Tibial artery (tissue), 4 donors: ENCODE measurements at places on chromosomes 16 and 17.

- DNase-seq = peak; percentile 85
Observed at GRCh38 chr16:67530013-67530939, 1.6 kb downstream of the RIPOR1 start.

- no peak for DNase-seq
Observed at GRCh38 chr17:57257195-57257894, 1.0 kb downstream of the MSI2 start.

DNA sequence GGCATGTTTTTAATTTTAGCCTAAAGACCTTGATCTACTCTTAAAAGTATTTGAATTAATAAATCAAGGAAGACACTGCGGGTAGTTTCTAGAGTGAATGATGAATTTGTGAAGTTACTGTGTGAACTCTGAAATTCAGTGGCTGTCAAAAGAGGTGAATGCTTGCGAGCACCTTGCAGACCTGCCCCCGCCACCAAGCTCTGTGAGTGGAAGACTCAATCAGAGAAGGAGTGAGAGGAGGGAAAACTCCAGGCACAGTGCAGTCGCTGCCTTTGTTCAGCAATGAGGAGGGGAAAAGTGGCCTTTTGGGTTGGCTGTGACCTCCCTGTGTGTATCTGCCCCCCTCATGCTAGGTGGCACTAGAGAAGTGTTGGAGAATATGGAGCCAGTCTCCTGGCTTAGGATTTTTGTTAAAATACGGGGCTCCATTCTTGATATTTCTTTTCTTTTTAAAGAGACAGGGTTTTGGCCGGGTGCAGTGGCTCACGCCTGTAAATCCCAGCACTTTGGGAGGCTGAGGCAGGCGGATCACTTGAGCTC lies 53.0 kb downstream of the LDHD start:
- no peak for DNase-seq

- no peak for DNase-seq
Observed at GRCh38 chr17:49210158-49211029, at the start of the genes ABI3 and GNGT2. Gene ABI3, plus strand, starts transcription at chr17:49210707. Its CDS starts 18 bp downstream, at chr17:49210725. Gene GNGT2, minus strand, starts transcription at chr17:49210574. Its CDS starts 3,152 bp downstream, at chr17:49207422.

GRCh38 chr17:61458421-61459141 lies 6.4 kb downstream of the TBX4 start:
- no peak for DNase-seq

DNA sequence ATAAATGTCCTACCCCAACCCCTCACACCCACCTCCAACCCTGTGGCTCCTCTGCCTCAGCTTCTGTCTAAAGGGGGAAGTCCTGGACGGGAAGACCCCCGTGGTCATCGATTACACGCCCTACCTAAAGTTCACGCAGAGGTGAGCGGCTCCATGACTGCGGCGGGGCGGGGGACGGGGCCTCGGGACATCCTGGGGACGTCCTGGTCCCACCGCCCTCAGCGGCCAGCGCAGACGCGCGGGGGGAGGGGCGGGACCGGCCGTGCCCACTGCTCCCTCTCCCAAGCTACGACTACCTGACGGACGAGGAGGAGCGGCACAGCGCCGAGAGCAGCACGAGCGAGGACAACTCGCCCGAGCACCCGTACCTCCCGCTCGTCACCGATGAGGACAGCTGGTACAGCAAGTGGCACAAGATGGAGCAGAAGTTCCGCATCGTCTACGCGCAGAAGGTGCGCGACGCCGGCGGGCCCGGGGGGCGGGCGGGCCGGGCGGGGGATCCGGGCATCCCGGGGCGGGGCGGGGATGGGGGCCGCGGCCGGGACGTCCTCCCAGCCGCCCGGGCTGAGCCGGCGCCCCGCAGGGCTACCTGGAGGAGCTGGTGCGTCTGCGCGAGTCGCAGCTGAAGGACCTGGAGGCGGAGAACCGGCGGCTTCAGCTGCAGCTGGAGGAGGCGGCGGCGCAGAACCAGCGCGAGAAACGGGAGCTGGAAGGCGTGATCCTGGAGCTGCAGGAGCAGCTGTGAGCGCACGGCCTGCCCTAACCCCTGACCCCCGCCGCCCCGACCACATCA lies 6.7 kb downstream of the RUNDC3A start:
- no peak for DNase-seq

GRCh38 chr16:10930755-10931093 lies 11.5 kb downstream of the DEXI start:
- no peak for DNase-seq
